ENCODE measurements at places on chromosomes 16 and 17.
A peak's percentile ranks its signal among the peaks of the same experiment; 100 is the strongest.

DNA sequence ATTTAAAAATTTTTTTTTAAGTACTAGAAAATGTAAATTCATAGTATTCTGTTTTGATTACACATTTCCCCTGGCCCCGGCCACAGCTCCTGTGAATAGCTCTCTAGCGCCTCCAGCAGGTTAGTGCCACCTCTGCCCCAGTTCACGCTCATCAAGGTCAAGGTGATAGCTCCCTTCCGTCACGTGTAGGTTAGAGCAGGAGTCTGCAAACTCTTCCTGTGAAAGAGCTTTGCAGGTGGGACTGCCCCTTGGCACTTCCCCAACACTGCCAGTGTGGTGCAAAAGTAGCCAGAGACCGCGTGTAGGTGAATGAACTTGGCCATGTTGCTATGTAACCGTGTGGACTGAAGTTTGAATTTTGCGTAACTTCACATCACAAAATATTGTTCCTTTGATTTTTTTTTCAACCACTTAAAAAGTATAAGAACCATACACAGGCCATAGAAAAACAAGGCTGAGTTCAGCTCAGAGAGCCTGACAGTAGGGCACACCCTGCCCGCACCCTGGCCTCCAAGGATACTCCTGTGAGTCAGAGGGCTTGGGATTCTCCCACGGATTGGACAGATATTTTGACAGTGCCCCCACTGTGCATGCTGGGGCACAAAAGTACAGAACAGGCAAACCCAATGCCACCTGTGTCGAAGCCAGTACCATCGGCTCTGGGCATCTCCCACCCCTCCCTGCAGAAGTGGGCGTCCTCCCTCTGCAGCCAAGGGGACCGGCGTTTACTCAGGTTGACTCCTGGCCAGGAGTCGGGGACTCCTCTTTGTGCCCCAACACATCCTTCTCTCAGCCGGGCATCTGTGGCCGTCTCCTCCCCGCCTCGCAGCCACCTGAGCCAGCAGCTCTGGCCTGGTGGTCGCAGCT is 92.0 kb upstream of the CHMP6 start:
- DNase-seq: peak; percentile 93

DNA sequence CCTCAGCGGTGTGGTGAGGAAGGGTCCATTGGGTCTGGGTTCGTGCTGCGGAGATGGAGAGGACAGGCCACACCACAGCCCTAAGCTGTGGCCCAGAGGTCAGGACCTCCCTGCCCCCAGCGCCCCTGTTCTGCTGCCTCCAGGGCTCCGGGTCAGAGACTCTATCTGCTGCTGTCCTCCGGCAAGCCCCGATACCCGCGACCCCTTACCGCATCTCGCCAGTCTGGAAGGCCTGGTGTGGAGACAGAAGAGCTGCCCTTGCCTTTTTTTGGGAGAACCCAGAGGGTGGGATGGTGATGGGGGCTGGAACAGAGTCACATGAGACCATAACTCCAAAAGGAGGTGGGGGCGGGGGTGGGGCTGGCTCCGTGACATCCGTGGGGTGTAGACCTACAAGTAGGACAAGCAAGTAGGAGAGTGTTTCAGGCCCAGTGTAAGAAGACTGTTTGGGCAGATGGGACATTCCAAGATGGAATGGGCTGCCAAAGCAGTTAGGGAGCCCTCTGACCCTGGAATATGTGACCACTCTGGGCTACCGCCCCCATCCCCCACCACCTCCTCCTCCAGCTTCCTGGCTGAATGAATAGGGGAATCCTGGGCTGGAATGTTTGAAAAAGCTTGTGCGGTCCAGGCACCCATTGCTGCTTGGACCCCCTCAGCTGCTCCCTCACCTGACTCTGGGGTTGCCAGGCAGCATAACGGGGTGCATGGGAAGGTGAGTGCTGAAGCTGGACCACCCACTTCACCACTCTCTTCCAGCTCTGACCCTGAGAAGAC is 1.4 kb downstream of the XYLT2 start:
- no peak for DNase-seq

- no peak for DNase-seq
These were observed 5.7 kb upstream of the CX3CL1 start for GRCh38 chr16:57366544-57367040.

DNA sequence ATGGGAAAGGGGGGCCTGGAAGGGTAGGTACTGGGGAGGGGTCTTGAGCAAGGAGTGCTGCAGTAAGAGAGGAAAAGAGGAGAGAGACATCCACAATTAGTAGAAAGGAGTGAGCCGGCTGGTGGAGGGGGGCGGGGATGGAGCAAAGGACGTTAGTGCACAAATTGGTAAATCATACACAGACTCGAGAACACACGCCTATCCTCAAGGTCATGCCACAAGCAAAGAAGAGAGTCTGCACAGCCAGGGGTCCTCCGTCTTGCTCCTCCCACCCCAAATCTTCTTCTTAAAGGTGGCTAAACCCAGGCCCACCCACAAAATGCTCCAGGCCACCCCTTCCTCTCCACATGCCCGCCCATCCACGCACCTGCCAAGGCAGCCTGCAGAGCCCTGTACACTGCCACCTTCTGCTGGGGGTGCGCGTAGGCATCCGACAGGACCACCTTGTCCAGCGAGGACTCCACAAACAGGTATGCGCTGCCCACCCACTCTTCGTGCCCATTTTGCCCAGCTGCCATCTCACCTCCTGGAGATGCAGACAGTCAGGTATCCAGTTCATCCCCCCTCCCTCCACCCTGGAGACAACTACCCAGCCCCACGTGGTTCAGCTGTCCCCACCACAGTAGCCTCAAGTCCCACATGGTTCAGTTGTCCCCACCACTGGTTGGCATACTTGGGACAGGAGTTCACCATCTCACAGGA is 3.4 kb downstream of the TRADD start:
- DNase-seq: no peak

Data from NCI-H510A treated with DMSO at 0.1 percent for 48 hours (cell line).